Mammary epithelial cell (primary cell): ENCODE measurements at places on chromosomes 2 and 18.

- no peak for DNase-seq
Observed at GRCh38 chr18:41643427-41643826, 311.6 kb upstream of the PIK3C3 start.

GRCh38 chr2:232809349-232810124 lies 33.2 kb upstream of the KCNJ13 start:
- DNase-seq, result no peak

DNA sequence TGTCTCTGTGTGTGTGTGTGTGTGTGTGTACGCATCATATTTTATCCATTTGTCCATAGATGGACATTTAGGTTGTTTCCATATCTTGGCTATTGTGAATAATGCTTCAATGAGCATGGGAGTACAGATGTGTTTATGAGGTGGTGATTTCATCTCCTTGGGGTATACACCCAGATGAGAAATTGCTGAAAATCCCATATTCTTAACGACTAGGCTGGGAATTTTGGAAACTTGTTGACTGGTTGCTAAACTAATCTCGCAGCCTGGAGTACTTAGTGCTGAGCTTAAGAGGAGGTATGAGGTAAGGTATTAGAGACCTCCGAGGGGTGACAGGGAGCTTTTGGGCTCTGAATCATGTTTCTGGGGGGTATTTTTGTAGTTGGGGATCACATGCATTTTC lies 66.0 kb upstream of the SPRED2 start:
- DNase-seq, result no peak

DNA sequence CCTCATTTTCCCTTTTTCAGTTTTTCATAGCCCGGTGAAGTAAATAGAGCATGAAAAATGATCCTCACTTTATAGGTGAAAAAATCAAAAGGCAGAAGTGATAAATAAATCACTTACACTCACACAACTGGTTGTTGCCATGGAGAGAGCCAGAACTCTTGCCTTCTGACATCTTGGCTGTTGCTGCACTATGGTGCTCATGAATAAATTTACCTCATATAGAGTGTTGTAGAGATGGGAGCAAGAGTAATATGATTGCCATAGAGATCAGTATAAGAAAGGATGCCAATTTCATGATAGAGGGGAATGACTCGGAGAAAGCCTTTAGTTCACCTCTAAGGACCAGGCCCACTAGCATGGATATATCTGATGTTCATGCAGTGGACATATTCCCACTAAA lies 82.5 kb upstream of the TMEM178A start:
- no peak for DNase-seq

- DNase-seq, result no peak
Observed at GRCh38 chr2:149075853-149076252, 37.4 kb downstream of the LYPD6B start.

DNA sequence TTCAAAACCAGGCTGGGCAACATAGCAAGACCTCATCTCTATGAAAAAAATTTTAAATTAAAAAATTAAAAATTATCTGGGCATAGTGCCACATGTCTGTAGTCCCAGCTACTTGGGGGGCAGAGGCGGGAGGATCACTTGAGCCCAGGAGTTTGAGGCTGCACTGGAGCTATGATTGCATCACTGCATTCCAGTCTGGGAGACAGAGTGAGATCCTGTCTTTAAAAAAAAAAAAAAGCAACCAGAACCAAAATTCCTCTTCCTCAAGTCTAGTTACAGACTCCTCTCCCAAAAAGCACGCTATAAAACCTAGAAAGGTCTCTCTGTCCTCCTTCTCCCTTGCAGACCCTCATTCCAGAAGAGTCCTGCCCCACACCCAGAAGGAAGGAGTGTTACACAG lies 23.9 kb downstream of the TNFAIP6 start:
- DNase-seq, result no peak

- no peak for DNase-seq
Observed at GRCh38 chr18:76426737-76427305, 68.2 kb downstream of the ZNF516 start.

GRCh38 chr18:40346146-40346545 lies 1608.9 kb upstream of the PIK3C3 start:
- no peak for DNase-seq

DNA sequence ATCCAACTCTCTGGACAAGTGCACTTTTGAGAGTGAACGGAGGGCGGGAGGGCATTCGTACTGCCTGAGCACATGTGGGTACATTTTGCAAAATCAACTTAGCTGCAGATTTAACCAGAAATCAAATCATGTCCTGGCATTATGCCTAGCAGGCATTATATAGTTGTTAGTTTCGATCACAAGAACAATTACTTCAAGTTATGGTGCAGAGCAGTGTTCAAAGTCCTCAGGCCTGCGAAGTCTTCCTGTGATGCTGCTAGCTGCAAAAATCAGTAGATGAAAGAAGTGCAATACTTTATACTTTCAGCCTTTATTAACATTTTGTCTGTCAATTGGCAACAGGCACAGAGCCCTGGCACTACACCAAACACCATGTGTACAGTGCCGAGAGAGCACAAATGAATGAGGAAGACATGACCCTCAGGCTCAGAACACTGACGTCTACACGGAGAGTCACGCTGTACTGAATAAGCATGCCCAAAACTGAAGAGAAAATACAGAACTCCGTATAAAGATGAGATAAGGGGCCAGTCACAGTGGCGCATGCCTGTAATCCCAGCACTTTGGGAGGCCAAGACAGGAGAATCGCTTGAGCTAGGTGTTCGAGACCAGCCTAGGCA lies 92.1 kb upstream of the CREB1 start:
- DNase-seq, result no peak

DNA sequence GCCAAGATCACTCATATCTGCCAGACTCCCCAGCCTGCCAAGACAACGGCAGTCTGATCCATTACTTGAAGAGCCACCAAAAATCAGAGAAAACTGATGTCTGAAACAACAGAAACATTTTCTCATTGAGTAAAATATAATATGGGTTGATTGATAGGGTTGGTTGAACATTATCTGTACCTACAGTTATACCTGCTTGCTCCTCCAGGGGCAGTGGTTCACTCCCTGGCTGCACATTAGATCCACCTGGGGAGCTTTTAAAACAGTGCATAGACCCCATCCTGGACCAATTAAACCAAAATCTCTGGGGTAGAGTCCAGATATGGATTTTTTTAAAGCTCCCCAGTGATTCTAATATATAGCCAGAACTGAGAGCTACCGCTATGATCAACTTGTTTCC lies 43.6 kb upstream of the SLC14A2 start:
- DNase-seq, result no peak
